ENCODE measurements at places on chromosomes 5 and 9.

DNA sequence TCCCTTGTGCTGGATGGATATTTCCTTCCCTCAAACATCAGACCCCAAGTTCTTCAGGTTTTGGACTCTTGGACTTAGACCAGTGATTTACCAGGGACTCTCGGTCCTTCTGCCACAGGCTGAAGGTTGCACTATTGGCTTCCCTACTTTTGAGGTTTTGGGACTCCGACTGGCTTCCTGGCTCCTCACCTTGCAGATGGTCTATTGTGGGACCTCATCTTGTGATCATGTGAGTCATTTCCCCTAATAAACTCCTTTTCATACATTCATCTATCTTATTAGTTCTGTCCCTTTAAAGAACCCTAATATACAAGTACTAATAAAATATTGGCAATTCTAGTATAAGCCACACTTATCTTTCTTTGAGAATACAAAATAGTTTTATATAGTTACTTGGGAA lies 1078.9 kb downstream of the CDH12 start:
- no peak for DNase-seq

- DNase-seq = no peak
These were observed 5.9 kb downstream of the RGMB start for GRCh38 chr5:98779264-98779877.

GRCh38 chr9:34550016-34550680 lies 27.4 kb upstream of the ENHO start:
- DNase-seq = no peak

GRCh38 chr5:111928511-111928910 lies 171.5 kb upstream of the NREP start:
- peak; percentile 88 for DNase-seq

GRCh38 chr5:106288979-106289378 lies 1381.8 kb downstream of the EFNA5 start:
- no peak for DNase-seq

- no peak for DNase-seq
These were observed 207.7 kb downstream of the MEF2C start for GRCh38 chr5:88675168-88675707.

DNA sequence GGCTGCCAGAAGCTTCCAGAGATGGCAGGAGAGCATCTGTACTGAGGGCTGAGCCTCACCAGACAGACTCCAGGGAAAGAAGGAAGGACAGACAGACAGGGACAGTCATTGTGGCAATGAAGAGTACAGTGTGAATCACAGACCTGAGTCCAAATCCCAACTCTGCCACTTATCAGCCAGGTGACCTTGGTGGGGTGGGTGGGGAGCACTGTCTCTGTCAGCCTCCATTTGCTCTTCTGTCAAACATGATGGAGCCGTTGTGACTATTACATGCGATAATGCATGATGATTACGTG lies 85.9 kb upstream of the FSTL4 start:
- no peak for DNase-seq

GRCh38 chr5:95445442-95445841 lies 54.3 kb downstream of the FAM81B start:
- DNase-seq = no peak

- DNase-seq = no peak
These were observed 187.2 kb upstream of the OTULINL start for GRCh38 chr5:14394365-14394764.

DNA sequence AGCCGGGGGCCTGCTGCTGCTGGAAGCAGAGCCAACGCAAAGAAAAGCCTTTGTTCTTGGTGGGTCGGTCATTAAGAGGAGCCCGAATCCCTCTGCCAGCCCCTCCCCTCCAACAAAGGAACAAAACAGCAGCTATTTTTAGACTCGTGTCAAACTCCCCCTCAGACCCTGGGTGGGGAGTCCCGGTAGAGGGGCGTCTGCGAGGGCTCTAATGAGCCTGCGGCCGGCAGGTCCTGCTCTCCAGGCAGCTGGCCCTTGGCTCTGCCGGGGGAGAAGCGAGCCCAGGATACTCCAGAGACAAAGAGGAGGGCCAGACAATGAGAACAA lies 114.0 kb downstream of the LHX2 start:
- DNase-seq = no peak

- no peak for DNase-seq
These were observed 36.6 kb downstream of the BICD2 start for GRCh38 chr9:92727716-92728700.

DNA sequence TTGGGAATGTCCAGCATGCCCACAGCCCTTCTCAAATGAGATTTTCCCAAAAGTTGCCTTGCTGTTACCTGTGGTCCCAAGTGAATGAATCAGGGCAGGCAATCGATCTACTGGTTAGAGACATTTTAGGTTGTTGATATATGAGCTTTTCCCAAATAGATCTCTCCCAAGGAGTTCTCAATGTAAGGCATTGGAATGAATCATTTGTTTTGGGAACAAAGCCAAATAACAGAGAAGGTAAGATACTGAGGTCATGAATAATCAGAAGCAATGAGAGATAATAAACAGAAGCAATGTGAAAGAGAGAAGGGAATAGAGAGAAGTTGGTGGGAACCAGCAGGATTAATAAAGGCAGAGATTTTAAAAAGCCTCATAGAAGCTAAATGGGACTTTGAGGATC lies 93.6 kb upstream of the FER start:
- no peak for DNase-seq

DNA sequence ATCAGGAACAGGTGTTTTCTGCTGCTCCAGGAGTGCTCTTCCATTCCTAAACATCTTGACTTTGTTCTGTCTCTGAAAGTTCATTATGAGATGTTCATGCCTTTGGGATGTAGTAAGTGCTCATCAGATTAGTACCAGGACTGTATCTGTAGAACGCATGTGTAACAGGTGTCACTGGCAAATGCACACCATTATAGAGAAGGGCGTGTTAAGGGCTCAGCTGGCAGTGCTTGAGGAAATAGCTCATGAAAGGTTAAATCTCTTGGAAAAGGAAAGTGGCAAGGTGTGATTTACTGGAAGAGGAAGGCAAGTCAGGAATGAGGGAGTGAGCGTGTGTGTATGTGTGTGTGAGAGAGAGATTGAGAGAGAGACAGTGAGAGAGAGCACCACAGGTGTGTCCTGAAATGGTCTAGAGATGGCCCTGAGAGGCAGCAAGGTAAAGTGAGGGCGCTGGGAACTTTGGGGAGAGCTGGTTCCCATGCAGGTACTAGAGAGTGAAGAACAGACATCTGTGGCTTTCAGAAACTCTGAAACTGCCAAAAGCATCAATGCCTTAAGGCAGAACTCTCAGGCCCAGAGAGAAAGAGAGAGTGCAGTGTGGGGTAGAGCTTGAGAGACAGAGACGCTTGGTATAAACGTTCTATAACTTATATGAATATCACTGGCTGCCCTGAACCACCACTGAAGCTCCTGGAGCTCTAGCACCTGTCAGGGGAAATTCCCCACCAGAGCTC lies 13.7 kb upstream of the CXCL14 start:
- DNase-seq = no peak

GRCh38 chr9:127104581-127105311 lies 17.7 kb downstream of the ANGPTL2 start:
- DNase-seq = no peak

DNA sequence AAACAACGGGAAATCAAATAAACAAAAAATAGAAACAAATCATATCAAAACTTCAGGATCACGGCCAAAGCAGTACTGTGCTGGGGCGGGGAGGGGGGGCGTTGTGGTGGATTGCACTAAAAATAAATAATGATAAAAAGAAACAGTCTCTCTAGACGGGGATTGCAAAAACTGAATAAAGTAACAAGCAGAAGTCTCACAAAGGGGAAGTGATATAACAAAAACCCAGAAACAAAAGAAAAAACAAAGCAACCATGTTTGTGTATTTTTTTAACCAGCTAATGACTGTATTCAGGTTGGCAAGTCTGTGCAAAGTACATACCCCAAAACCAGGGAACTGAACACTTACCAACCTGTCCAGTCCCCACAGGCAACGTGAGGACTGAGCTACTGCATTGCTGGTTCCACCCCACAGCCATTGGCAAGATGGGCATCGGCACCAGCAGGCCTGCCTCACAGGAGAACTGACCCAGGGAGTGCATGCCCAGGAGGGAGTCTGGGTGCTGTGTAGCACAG lies 24.1 kb downstream of the BICD2 start:
- DNase-seq = peak; percentile 70

- DNase-seq = no peak
These were observed 160.1 kb upstream of the SPRY4 start for GRCh38 chr5:142484821-142485387.

GRCh38 chr9:123599781-123600180 lies 243.8 kb downstream of the CRB2 start:
- DNase-seq = no peak

DNA sequence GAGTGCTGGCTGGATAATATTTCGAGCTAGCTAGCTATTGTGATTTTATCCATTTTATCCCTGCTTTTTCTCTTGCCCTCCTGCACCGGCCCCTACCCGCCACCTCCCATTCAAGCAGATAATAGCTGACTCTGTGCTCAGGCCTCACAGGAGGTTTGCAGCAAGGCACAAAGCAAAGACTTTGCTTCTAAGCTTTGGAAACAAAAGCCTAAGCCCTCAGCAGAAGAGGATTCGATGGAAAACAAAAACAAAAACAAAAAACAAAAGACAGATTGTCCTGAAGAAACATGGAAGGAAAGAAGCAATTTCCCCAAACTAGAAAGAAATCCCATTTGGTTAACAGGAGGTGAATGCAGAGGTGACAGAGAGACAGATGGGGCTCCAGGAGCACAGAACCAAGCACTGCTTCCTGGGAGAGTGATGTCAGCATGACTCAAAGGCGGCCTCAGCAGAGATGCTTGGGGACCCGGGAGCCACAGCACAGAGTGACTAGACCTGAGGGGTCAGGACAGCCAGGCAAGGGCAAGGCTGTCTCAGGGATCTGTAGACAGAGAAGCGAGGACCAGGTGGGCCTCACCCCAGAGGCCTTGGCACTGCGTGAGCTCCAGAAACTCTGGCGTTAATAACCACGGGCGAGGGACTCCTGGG lies 28.4 kb downstream of the MTX3 start:
- DNase-seq = no peak

DNA sequence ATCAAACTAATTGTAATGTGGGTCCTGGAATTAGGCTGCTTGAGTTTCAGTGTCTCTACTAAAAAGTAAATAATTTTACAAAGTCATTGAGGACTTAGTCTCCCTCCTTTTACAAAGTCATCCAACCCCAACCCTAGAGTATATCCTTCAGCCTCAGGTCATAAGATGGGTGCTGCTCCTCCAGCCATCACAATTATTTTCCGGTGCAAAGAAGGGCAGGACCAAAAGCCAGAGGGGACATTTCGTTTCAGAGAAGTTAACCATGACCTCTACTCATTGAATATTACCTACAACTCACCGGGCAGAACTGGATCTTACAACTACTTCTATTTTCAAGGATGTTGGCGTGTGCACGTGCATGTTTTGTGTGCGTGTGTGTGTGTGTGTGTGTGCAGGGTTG lies 60.5 kb upstream of the TNFSF8 start:
- no peak for DNase-seq

GRCh38 chr9:128163027-128163515 lies 3.0 kb downstream of the BBLN start:
- DNase-seq = no peak

- no peak for DNase-seq
These were observed 91.1 kb downstream of the TARS1 start for GRCh38 chr5:33531824-33532223.

DNA sequence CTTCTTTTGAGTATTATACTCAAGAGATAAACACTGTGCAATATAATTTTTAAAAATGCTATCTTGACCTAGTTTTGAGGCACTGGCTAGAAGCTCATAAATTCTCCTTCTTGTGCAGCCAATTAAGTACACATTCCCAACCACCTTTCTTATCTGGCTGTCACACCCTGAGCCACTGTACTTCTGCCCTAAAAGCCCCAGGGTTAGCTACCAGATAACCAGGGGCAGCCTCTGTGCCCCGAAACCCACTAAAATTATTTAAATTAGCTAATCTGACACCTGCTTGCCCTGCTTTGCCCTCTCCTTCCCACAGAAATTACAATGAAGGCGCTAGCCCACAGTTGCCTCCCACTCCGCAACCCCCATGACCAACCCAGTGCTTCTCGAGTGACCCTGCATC lies 597.3 kb upstream of the TYRP1 start:
- no peak for DNase-seq

DNA sequence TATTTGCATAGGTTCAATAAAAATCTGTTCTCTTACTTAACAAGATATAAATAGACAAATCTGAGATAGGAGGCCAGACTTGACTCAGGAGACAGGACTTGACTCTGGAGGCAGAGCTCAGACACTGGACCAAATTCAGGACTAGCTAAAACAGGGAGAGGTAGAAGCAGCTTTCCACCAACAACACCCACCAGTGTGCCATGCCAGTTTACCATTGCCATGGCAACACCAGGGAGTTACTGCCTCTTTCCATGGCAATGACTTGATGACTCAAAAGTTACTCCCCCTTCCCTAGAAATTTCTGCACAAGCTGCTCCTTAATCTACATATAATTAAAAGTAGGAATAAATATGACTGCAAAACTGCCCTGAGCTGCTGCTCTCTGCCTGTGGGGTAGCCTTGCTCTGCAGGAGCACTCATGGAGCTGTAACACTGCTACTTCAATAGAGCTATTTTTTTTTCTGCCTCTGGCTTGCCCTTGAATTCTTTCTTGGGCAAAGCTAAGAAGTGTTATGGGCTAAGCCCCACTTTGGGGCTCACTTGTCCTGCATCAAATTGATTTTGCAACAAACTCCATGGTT lies 473.0 kb downstream of the PLK2 start:
- DNase-seq = no peak

DNA sequence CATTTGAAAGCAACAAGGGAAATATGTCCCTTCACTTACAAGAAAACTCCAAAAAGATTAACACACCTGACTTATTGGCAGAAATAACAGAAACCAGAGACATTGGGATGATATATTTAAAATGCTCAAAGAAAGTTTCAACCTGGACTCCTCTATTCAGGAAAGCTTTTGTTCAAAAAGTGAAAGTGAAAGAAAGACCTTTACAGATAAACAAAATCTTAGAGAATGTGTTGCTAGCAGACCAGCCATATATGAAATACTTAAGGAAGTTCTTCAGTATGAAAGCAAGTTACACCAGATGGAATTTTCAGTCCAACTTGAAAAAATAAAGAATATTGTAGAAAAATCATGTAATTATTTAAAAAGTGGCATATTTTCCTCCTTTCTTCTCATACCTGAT lies 1075.1 kb downstream of the NR2F1-AS1 start:
- no peak for DNase-seq

Data from MV-4-11 (cell line).